Caki2 (cell line): ENCODE measurements at places on chromosomes 12 and 14. TPM values are rescaled to one million over a fixed set of nuclear protein-coding genes. Genes with fewer than 3 reads are reported as not detected.
A peak's percentile ranks its signal among the peaks of the same experiment; 100 is the strongest.

SAMD4A gene
- total RNA-seq = 2.9 and 5.6 TPM in 2 replicates

ARHGEF25 gene
- 43.3 and 58.6 TPM in 2 replicates for total RNA-seq

PAWR gene
- total RNA-seq = 252 and 306 TPM in 2 replicates

GPRC5D gene
- not detected in 2 replicates for total RNA-seq

KLHL33 gene
- not detected in 2 replicates for total RNA-seq

GRCh38 chr14:64649383-64649998 lies 54.7 kb upstream of the PLEKHG3 start:
- no peak for DNase-seq

DNA sequence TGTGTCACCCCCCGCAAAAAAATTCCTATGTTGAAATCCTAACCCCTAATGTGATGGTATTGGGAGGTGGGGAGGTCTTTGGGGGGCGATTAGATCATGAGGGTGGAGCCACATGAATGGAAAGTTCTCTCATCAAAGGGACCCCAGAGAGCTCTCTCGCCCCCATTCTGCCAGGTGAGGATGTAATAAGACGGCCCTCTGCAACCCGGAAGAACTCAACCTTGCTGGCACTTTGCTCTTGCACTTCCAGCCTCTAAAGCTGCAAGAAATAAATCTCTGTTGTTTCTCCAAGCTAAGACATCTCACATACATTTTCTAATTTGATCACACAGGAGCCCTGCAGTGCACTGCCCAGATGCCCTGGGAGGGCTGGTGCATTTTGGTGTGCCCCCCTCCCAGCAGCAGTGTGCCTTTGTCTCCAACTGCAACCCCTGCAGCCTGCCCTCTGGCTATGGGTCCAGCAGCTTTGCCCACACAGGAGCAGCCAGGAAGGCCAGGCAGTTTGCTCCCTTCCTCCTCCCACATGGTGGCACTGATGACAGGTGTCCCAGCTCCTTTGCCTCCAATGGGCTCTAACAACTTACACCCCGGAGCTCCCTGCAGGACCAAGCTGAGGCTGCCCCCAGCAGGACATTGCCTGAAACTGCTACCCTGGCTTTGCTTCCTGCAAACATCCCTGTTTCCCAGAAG lies 59.3 kb downstream of the C14orf132 start:
- peak; percentile 36 for DNase-seq

DNA sequence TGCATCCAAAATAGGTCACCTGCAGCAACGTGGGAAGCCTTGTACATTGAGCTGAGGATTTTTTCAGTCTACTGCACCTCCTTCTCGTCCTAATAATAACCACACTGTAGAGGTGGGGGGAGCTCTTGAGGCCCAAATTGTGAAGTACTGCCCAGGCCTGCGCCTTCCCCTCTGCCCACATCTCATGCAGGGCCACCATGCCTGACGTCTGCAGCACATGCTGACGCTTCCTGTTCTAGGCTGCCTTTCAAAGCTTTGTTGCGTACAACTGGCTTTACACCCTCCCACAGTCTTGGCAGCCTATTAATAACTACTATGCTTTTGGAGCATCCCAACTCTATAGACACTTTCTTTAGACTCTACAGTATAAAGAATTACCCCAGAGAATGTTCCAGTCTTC lies 26.5 kb upstream of the TTC7B start:
- DNase-seq = no peak

GRCh38 chr14:54782751-54783659 lies 119.6 kb downstream of the GCH1 start:
- DNase-seq = no peak

GRCh38 chr12:112543751-112544150 lies 125.0 kb downstream of the PTPN11 start:
- no peak for DNase-seq

DNA sequence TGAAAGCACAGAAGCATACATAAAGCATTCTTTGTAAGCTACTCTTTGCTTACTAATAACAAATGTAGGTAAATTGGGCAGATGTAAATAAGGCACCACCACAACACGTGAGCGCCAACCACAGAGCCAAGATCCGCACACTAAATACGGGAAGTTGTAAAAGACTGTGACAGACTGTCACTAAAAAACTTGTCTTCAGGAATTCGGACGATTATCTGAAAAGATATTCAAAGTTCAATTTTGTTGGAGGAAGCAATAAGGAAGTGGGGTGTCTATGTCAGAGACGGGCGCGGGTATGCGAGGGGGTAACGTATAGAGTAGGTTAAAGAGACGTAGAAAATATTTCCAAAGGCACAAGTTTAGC lies 1.5 kb upstream of the HSP90B1 start:
- DNase-seq = no peak

DNA sequence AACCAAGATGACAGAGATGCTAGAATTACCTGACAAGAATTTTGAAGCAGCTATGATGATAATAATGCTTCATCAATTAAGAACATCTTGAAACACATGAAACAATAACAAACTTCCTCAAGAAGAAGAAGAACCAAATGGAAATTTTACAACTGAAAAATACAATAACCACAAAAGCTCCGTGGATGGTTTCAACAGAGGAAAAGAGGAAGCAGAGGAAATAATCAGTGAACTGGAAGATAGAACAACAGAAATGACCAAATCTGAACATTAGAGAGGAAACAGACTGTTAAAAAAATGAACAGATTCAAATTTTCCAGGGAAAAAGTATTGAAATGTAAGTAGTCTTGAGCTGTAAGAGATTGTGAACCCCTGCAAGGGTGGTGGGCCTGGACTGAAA lies 62.8 kb upstream of the SLC35F4 start:
- no peak for DNase-seq

GRCh38 chr14:91232603-91233002 lies 11.9 kb downstream of the GPR68 start:
- DNase-seq = no peak

DNA sequence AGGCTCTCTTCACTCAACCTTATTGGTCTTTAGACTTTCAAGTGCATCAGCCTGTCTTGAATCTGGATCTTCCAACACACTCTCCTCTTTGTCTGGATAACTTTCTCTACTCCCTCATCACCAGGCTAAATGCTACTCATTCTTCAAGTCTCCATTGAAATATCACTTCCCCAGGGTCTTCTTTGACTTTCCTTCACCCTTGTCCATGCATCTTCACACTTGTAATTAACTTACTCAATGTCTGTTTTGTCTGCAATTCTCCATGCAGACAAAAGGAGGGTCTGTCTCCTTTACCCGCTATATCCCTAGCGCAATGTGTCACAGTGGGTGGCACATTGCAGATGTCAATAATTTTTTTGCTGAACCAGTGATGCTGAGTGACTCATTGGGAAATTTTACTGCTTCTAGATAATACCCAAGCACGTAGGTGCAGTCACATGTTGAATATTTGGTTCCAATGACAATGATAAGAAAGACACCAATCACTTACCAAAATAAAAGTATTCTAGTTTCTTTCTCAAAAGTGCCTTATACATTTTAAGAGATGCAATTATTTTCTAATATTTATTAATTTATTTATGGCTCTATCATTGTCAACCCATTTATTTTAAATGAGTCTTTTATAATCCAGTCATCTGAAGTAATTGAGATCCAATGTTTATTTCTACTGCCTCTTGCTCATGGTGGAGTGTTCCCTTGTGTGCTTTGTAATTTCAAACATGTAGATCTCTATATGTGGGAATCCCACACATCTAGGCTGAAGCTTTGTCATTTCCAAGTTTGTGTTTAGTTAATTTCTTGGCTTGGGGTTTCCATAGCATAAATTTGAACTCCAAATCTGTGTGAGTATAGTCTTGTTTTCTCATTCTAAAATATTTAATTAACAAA lies 21.7 kb upstream of the RFC5 start:
- DNase-seq = no peak

DNA sequence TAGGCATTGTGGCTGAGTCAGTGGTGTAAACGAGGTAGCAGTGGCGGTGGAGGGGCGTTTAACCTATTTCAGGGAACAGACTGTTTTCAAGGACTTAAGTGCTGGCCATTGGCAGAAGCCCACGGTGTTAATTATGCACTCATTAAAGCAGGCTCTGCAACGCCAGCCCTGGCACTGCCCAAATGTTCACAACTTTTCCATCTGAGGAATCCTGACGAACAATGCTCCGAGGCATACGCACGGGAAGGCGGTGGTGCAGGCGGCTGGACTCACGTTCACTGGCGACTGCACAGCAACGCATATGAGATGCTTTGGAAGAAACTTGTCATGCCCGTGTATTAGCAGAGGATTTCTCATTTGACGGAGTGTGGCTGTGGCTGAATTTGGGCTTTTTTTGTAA lies 70.6 kb upstream of the SLC24A4 start:
- no peak for DNase-seq
